ENCODE measurements at places on chromosomes 11 and 22.

- no peak for DNase-seq
These were observed 54.6 kb downstream of the PLEKHA7 start for GRCh38 chr11:16959602-16960001.

DNA sequence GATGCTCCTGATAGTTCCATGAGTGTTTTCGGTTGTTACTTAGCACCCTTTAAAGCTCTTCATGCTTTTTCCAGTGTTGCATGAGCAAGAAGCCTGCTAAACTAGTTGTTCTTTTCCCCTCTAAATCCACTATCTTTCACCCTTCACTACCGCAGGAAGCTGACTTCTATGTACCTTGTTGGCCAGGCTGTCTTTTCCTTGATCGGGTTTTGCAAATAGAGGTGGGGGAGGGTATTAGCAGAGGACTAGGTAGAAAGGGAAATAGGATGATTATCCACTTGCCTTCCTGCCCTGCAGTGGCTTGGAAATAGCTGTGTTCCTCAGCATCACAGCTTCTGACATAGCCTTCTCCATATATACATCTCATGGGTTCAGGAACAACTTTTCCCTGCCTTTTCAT lies 23.9 kb downstream of the AASDHPPT start:
- no peak for DNase-seq

GRCh38 chr11:102251423-102251822 lies 65.9 kb upstream of the BIRC3 start:
- DNase-seq = no peak

GRCh38 chr11:94922321-94923003 lies 50.9 kb downstream of the CWC15 start:
- no peak for DNase-seq

DNA sequence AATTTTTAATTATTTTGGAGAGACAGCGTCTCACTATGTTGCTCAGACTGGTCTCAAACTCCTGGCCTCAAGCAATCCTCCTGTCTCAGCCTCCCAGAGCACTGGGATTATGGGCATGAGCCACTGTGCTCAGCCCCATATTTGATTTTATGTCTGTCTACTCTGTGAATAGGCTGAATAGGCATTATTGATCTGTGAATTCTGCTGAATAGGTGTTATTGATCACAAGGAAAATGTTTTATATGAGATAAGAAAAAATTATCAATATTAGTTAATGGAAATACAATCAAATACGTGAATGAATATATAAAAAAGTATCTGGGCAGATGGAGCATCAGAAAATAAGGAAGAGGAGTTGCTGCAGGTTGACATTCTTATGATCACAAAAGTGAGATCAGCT lies 483.4 kb upstream of the LARGE1 start:
- DNase-seq = no peak
